Activated T-cell treated with anti-CD3 and anti-CD28 coated beads, Interleukin-2, amount 50 U/mL, for 4 hours (primary cell): ENCODE measurements at places on chromosomes 5 and 9. TPM values are rescaled to one million over a fixed set of nuclear protein-coding genes. Genes with fewer than 3 reads are reported as not detected.

- no peak for DNase-seq
Observed at GRCh38 chr5:10975945-10976344, 214.9 kb upstream of the DAP start.

- DNase-seq, result no peak
Observed at GRCh38 chr5:45533663-45534062, 162.5 kb downstream of the HCN1 start.

DNA sequence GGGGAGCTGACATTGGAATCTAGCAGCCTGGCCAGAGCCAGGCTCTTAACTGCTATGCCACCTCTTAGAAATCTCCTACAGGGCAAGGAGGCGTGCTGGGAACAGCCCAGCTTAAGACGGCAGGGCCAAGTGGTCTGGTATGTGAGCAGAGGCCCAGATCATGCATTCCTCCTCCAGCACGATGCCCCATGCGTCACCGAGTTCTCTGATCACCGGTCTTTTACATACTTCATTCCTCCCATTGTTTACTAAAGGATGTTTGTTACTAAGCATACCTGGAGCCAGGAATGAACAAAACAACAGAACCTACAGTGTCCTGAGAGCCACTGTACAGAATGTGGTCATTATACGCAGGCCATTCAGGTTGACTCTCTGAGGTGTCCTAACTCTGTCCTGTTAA, 73.8 kb downstream of the TRIO start:
- DNase-seq, result no peak

GRCh38 chr5:115184770-115185169, 15.1 kb upstream of the TRIM36 start:
- no peak for DNase-seq

Gene IL3
- total RNA-seq, result 94.6 TPM

GRCh38 chr9:91740701-91741100, 209.3 kb downstream of the ROR2 start:
- no peak for DNase-seq

DNA sequence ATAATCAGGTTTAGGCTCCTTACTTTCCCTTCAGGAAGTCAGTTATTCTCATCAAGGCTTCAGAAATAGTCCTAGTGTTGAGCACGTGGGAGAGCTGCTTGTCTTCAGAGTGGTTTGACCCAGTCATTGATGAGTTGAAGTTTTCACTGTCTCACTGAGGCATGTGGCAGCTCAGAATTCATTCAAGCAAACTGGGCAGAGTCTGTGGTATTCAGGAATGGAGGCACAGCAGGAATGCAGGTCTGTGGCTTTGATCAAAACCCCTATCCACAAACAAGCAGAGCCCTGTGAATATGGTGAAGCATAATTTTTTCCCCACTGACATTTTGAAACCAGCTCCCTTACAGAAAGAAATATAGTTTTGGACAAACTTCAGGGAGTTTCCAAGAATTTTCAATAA, 207.3 kb downstream of the CD180 start:
- DNase-seq, result no peak

Gene PLCXD3
- total RNA-seq, result not detected

- no peak for DNase-seq
Observed at GRCh38 chr9:109588415-109588814, 90.3 kb upstream of the PTPN3 start.

GRCh38 chr9:128372188-128372641, 1.0 kb downstream of the URM1 start:
- no peak for DNase-seq

DNA sequence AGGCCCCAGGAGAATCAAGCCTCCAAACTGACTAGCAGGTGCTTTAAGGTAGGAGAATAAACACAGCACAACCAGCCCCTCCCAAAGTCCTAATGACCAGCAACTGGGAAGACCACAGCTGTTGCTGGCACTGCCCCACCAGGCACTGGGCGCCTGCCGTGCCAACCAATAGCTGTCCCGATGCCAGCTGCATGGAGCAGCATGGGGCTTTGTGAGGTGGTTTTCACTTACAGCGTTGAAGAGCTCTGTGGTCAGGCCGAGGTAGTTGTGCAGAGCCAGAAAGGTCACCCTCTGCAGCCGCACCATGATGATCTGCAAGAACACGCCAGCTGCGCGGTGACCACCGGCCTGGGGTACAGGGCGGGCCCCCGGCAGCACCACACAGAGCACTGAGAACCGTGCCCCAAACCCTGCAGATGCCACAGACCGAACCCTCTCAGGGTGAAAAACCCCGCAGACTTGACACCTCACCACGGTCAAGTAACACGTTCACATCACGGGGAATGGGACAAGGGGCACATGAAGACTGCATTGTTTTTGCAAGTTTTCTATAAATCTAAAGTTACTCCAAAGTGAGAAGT, 28.7 kb downstream of the PNPLA7 start:
- DNase-seq, result no peak

DNA sequence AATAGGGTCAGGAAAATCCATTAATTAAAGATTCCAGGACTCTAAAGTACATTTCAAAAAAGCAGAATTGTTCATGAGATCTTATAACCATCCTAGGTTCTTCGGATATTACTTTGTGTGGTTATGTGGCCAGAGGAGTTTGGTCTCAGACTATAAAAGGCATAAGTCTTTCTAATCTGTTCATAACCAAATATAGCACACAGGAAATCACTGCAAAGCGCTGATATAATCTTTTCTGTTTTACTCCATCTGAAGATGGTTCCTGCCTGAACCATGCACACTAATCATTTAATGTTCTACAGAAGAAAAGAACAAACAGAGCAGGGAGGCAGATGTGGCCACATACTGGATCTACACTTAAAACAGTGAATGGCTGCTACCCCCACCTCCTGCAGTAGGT, 182.8 kb downstream of the SEMA5A start:
- no peak for DNase-seq

Gene CDC25C
- total RNA-seq, result 1.2 TPM

Gene LCN1
- total RNA-seq, result not detected

GRCh38 chr5:128353441-128354107, 184.5 kb downstream of the FBN2 start:
- DNase-seq, result no peak

- DNase-seq, result no peak
Observed at GRCh38 chr5:95799191-95799835, 23.2 kb downstream of the GLRX start.

Gene CATSPER3
- total RNA-seq, result 0.63 TPM

GRCh38 chr5:159448-160172, 31.7 kb upstream of the LRRC14B start:
- DNase-seq, result no peak

- DNase-seq, result no peak
Observed at GRCh38 chr5:147169399-147169798, 65.4 kb upstream of the STK32A start.

DNA sequence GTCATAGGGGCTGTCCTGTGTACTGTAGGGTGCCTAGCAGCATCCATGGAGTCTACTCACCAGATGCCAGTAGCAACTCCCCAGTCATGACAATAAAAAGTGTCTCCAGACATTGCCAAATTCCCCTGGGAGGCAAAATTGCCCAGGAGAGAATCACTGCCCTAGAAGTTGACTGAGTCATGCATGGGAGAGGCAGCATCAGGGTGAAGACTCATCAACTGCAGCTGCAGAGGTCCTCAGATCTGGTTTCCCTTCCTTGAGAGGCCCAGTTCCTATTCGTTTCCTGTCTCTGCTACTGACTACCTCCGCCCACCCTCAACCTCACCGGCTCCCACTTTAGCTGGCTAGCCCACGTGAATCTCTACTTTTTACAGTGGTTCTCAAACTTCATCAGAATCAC, 88.6 kb upstream of the AGXT2 start:
- DNase-seq, result no peak

Gene LAMC3
- total RNA-seq, result 0.41 TPM

DNA sequence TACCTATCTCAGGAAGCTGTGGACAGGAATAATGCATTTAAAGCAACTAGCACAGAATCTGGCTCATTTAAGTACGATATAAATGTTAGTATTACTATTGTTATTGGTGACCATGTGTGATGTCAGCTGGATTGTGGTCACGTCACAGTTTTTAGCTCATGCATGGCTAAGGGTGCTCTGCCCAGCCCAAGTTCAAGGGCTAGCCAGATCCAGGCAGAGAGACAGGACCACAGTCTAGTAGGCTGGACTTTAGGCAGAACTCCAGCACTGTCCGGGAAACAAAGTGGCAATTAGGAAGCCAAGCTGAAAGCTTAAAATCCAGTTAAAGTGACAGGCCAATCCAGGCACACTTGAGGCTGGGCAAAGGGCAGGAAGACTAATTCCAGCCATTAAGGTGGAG, 273.6 kb downstream of the ADAMTSL1 start:
- DNase-seq, result no peak

- no peak for DNase-seq
Observed at GRCh38 chr5:172624083-172624995, 16.7 kb upstream of the NEURL1B start.

GRCh38 chr9:101727612-101728524, 10.6 kb downstream of the GRIN3A start:
- no peak for DNase-seq

- no peak for DNase-seq
Observed at GRCh38 chr9:65449423-65449822, 164.4 kb upstream of the FOXD4L5 start.

Gene SPATA31E1
- total RNA-seq, result not detected

DNA sequence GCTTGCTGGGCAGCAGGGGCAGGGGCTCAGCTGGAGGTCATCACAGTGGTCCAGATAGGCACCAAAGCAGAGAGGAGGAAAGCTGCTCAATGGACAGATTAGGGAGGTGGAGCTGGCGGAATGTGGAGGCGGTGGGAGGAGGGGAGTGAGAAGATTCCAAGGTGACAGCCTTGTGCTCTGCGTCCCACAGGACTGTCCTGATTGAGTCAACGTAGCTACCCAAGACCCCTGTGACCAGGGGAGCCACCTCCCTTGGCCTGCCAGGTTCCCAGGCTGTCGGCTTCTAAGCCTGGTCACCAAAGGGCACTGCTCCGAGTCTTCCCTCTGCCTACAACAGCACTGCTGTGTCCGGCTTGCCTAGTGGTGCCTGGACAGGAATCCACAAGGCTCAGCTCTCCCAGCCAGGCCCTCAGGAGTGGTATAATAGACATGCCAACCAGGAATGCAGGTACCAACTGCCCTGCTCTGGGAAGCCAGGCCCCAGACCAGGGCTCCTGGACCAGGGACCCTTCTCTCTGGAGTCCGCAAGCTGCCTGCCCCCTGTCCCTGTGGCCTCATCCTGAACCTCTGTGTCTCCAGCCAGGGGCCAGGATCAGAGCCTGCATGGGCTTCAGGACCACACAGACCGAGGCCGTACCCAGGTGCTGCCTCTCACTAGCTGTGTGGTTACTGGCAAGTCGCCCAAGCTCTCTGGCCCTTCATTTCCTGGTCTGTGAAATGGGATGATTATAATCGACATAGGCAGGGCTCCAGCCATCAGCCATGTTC, 67.9 kb downstream of the STK10 start:
- no peak for DNase-seq

DNA sequence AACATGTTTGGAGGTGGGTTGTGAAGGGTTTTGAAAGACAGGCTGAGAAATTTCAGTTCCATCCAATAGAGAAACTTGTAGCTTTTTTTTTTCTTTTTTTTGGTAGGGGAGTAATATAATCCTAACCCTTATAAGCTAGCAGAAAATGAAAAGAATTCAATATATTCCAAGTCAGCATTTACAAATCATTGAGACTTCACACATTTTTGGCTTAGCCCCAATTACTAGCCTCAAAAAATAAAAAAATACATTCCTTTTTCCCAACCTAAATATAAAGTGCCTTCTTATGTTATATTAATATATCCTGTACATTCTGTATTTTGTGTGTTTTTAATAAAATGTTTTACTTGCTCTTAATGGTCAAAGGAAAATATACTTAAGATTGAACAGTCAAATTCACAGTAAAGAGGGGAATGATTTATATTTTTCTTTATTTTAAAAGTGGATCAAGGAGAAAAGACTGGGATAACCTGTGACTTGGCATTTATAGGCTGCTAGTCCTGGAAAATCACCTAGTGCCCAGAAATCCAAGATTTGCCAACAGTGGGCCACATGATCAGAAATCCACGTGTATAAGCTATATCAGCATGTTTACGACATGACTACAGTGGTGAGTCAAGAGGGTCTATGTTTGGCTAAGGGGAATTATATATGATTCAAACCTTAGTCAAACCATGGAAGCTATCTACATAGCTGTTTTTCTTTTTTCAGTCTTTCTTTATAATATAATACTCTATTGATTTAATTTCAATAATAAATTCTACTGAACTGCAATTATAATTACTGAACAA, 14.5 kb downstream of the HACD4 start:
- no peak for DNase-seq
